ENCODE measurements at places on chromosomes 5 and 9.

DNA sequence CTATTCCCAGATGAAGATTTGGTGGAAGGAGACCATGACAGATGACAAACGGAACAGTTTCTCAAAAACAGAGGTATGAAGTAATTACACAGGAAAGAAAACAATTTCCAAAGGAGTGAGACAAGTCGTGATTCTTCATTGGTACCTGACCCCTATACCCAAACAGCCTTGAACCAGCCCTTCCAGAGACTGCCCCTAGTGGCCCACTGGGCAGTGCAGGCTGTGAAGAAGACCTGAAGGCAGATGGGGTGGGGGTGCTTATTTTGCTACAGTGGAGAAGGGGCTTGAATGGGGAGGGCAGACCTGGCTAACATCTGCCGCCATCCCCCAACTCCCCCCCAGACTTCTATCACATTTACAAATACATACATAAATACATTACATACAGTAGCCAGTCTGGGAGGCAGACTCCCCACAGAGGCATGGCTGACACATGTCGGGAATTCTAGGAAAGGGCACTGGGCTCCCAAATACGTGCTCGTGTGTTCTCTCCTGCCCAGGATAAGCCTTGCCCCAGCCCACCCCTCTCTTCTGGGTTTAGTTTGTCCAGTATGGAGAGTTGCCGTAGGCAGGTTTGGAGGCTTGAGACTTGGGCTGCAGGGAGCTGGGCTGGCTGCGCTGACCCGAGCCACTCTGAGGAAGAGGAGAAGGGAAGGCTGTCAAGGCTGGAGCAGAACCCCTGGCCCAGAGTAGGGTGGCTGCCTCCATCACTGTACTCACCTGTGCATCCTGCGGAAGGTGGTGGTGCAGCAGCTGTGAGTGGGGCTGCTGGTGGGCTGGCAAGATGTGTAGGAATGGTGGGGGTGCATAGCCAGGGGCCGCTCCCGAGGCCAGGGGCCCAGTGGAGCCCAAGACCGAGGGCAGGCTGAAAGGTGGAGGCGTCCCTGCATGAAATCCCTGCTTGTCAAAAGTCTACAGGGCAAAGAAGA lies 105.3 kb downstream of the UBE2R2 start:
- no peak for DNase-seq

DNA sequence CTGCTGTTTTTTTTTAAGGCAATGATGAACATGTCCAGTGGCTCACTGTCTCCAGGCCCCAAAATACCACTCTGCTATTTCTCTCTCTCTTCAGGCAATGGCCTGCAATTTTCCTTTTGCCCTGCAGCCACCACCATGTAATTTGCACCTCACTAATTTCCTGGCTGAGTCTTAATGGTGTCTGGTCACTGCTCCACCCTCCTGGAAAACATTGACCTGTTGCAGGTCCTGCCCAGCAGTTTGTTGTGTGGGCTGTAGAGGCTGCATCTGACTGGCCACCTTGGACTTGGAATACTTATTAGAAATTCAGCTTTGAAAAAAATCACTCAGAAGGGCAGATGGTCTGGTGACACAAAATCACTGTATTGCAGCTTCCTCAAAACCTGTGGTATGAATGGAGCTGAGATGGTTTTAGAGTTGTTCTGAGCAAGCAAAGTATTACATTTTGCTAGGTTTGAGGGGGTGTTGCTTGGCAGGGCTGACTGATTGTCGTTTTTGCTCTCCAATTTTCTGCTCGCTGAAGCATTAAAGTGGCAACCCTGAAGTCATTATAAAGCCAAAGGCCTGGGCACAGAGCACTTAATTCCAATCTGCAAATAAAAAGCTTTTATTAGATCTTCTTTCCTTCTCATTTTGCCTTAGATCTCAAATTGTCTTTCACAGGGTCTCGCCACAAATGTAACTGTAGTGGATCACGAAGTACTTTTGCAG lies 134.8 kb downstream of the TMEM174 start:
- no peak for DNase-seq

- peak; percentile 97 for DNase-seq
Observed at GRCh38 chr5:132221781-132222648, 5.6 kb downstream of the P4HA2 start.

DNA sequence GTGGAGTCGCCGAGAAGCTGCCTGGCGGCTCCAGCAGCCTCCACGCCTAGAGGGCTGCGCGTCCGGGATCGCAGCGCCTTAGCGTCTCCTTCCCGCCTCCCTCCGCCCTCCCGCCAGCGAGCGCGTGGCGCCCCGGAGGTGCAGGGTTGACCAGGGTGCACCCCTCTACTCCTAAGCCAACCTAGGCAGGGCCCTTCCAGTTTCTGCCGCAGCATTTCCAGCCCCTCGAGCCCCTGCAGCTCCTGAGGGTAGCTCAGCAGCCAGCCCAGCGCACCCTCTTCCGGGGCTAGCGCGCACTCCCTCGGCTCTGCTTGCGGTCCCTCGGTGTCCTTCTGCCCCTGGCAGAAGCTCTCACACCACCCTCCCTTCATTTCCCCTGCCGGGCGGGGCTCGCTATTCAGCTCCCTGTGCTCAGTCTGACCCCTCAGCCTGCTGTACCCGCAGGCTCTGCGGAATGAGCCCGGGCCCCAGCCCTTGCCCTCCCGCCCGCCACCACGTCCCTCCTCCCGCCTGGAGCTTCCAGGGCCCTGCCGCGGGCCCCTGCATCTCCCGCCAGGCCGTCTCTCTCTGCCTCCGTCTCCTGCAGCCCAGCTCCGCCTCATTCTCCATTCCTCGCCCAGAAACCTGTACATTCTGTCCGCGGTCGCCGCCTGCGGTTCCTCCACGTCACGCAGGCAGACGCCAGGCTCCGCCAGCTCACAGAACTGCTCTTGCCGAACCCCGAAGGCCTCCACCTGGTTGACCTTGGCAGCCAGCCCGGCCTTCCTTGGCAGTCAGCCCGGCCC lies 61.8 kb downstream of the SPATA31C2 start:
- peak; percentile 90 for DNase-seq

Data from lung (tissue), 17 donors.